ENCODE measurements at places on chromosomes 2 and 18.

GRCh38 chr2:20281876-20282275 is 56.9 kb upstream of the SDC1 start:
- DNase-seq, result no peak

DNA sequence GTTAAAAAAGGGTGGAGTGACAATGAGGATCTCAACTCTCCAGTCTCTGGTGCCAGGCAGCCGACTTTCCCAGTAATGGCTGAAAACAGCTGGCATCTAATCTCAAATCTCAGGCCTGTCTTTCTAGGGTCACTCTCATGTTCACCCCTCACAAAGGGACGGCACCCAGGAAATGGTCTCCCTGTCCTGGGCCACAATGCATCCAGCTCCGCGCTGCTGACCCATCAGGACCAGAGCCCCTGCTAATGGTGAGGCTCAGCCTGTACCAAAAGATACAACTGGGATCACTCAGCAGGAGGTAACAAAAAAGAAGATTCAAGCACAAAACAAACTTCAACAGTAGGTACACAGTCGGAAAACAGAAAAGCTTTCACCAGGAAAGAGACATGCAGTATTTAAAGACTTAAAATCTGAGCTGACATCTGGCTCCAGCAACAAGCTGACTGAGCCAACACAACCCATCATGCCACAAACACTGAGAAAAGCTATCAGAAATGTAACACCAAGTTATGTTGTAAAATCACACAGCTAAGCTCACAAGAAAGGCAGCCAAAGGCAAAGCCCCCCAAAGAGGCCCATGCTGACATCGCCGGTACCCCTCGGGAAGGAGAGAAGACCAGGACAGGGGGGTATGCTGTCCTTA is 13.6 kb upstream of the KIDINS220 start:
- no peak for DNase-seq

DNA sequence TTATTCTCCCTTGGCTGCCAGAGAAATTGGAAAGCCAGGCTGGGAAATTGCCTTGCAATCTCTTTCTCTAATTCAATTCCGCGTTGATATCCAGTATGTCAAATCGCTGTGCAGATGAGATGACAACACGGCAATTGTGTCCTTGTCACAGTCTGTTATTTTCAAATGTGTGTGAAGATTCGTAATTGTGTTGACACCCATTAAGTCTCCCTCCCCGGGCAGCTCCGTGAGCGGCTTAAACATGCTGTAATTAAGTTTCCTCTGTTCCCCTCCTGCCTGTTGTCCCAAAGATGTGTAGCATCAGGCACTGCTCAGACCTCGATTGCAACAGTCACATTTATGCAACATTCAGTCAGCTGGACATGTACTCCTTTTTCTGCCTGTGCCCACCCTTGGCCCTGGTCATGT is 209.5 kb downstream of the LPIN1 start:
- no peak for DNase-seq

DNA sequence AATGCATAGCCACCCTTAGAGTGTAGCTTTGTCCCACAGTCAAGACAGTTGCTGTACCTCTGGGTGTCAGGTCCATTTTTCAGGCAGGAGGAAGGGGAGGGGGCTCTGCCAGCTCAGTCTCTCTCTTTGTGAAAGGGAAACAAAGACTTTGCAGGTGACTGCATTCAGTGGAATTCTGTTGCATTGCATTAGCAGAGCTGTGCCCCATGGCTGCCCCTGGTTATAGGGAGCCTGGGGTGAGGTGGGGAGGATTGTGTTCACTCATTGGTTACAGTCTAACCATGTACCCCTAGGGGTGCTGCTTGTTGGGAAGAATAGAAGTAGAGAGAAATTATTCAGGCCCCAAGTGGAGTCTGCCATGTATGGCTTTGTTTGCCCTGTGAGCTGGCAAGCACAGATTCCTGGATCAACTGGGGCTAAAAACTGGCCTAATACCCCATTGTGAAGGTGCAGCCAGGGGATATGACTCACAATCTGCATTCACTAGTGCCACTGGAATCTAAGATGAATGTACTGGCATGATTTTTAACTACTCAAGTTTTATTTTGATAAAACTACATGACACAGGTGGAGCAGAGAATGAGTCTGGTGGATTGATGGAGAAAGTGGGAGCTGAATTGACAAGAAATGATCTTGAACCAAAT is 118.4 kb downstream of the SH3BP4 start:
- no peak for DNase-seq

GRCh38 chr2:1610096-1610485 is 134.2 kb downstream of the PXDN start:
- DNase-seq, result no peak

GRCh38 chr2:46654801-46655200 is 175.4 kb downstream of the TMEM247 start:
- no peak for DNase-seq

DNA sequence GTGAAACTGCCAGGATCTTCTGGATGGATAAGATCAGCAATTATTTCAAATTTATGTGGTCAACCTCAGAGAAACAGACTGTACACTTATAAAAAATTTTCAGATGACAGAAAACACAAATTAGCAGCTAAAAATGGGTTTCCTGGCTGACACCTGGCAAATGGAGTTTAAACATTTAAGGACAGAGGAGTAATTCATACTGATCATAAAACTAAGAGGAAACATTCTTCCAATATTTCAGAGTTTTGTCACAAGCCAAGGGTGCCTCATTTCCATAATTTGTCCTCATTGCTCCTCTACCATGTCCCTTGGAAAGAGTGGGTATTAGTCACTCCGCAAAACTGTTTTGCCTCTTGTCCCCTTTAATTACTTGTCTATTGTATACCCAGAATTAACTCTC is 70.2 kb downstream of the TMEFF2 start:
- DNase-seq, result no peak

- DNase-seq, result no peak
These were observed 246.8 kb downstream of the TMEM182 start for GRCh38 chr2:103008586-103008985.

GRCh38 chr2:191501561-191502168 is 176.3 kb upstream of the NABP1 start:
- peak; percentile 49 for DNase-seq

- DNase-seq, result no peak
These were observed 158.1 kb downstream of the TANC1 start for GRCh38 chr2:159126432-159127022.

DNA sequence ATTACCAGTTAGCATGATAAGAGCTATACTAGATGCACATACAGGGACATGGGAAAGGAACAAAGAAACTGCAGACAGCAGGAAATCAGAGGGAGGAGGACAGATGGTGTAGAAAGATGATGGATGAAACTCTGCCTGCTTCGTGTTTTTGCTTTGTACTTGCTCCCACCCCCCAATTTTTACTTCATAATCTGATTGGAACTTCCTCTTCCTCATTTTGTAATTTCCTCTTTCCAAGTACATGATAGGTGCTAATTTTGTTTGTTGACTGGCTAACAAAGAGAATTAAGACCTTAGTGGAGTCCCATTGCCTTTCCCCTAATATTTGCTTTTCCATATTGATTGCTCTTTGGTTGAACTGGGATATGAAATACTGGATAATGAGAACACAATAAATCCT is 76.0 kb upstream of the PELI1 start:
- DNase-seq, result no peak

Data from fibroblast of the conjunctiva (primary cell).